ENCODE measurements at places on chromosomes 12 and 14.

GRCh38 chr12:22781339-22781738, 156.4 kb downstream of the ETNK1 start:
- DNase-seq = no peak

- DNase-seq = no peak
Measured at GRCh38 chr14:41404126-41404525, 202.6 kb upstream of the LRFN5 start.

DNA sequence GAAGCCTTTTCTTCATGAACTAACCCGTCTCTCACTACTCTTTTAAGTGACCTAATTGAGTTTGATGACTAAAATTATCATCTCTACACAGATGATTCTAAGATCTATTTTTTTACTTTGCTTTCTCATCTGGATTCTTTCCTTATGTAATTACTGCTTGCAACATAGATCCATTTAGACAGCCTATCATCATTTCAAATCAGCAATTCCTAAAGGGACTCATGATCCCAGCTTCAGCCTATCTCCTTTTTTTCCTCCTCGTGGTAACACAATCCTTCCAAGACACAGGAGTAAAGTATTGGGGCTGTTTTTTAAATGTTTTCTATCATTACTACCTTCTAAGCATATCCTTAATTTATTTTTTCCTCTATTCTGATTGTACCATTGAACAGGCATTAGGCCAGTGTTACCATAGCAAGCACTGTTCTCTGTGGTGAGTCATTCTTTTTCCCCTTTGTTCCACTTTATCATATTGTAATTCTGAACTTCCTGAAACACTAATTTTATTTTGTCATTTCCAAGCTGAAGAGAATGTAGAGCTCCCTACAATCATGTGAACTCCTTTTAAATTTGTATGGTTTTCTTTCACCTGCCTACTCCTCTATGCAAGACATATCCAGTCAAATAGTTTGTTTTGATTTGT, 190.4 kb upstream of the FAR2 start:
- no peak for DNase-seq

GRCh38 chr14:89504091-89504490, 87.1 kb upstream of the FOXN3 start:
- no peak for DNase-seq

- peak; percentile 3 for DNase-seq
Measured at GRCh38 chr12:8609061-8609570, 3.5 kb downstream of the AICDA start.

- DNase-seq = no peak
Measured at GRCh38 chr12:87233671-87234070, 795.5 kb downstream of the C12orf50 start.

DNA sequence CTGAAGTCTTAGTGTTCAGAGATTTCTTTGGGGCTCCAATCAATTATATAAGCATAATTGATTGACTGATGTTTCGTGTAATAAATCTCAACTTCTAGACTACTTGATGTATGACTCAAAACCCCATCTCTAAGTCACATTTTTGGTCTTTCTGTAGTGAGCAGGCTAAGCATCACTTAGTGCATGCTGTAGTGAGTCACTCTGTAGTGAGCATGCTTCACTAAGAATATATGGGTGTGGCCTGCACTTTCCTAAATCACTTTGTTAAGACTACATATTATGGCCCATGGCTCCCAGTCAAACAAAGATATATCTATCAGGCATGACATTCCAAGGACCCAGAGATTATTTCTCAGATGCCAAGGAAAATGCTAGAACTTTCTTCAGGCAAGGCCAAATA, 909.4 kb upstream of the LRFN5 start:
- no peak for DNase-seq

DNA sequence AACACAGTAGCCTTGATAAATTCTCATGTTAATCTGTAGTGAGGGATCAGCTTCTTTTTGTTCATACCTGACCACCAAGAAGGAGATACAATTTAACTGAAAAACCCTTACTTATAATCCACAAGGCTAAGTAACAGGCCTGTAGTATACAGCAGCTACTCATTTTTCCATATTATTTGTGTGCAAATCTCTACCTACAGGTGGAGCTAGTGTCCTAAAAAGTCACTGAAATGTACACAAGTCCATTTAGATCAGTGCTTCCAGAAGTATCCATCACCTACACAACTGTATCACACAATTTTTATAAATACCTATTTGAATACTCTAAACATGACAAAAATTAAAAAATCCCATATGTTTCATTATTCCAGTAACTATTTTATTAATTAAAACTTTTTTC, 173.2 kb downstream of the SLC35F4 start:
- DNase-seq = no peak

DNA sequence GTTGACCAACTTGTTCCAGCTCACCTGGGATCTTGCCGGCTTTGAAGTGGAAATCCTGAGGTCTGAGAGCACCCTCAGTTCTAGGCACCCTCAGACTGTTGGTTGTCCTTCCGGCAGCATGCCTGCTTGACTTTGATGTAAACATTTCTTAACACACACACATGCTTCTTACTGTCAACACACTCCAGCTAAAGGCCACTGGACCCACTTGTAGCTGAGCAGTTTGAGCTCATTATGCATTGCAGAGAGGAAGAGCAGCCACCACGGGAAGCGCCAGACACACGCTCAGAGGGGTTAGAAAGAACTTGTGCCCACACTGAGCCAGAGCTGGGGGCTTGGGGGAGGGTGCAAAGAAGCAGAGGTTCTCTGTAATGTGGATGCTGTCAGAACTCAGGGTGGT, 55.8 kb downstream of the TNFAIP2 start:
- no peak for DNase-seq

DNA sequence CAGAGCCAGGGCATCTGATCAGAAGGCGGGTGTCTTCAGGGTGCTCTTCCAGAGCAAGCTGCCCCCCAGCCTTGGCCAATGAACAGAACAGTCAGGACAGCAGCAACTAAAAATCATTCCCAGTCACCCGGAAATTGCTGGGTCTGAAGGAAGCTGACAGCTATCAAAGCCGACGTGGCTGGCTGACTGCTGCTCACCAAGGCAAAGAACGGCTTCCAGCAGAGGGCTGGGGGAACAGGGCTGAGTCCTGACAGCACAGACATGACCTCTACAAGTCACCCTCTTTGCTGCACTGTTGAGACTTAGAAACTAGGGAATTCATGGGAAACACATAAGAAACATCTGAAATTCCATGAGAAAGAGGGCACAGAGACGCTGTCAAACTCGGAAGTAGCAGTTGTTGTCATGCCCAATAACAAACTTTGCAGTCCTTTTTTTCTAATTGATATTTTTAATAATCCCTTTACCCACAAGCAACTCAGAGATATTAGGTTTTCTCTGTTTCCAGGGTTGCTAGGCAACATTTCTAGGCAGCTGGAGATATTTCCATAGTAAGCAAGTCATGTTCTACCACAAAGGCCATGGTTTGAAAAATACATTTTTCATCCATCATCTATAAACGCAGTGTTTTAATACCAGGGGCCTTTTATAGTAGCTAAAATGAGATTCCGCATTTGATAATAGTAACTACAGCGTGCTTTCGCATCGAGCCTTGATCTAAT, 365.2 kb downstream of the SEC23A start:
- no peak for DNase-seq

DNA sequence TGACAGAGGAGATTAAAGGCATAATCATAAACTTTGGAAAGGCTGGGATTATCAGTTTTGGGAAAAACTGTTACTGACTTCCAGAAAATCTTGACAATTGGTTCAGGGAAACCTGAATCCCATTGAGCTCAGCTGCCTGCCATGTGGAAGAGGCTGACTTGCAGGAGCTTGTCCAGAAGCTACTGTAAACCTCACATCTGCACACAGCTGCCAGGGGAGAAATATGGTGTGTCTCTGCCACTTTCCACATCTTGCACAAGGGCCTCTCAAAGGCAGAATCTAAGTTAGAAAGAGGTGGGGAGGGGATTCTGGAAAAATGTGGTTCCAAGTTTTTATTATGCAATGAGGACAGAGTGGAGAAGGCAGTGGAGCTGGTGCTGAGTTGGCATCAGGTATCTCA, 8.7 kb upstream of the BHLHE41 start:
- DNase-seq = no peak

- peak; percentile 17 for DNase-seq
Measured at GRCh38 chr14:92846162-92846897, 52.2 kb downstream of the GOLGA5 start.

DNA sequence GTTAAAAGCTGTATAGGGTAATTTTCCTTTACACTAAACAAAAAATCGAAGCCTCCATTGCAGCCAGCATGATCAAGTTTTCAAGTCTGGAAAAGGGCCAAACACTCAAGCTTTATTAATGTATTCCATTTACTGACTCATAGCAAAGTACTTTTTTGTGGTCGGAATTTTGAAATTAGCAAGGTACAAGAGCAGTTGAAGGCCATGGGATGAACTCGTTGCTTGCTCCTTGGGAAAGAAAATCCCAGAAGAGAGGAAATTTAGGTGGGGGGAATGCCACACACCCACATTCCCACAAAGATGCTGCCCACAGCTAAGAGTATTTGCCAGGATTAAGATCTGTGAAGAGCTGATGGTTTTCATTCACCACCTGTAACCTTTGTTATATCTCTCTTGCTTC, 333.7 kb downstream of the EGLN3 start:
- DNase-seq = no peak

- DNase-seq = no peak
Measured at GRCh38 chr14:72510566-72510965, 383.3 kb downstream of the DPF3 start.

- no peak for DNase-seq
Measured at GRCh38 chr14:97655169-97655948, 858.2 kb downstream of the VRK1 start.

- DNase-seq = no peak
Measured at GRCh38 chr14:32784405-32784804, 154.3 kb upstream of the NPAS3 start.

- DNase-seq = no peak
Measured at GRCh38 chr14:35284506-35284905, 7.7 kb upstream of the PSMA6 start.

DNA sequence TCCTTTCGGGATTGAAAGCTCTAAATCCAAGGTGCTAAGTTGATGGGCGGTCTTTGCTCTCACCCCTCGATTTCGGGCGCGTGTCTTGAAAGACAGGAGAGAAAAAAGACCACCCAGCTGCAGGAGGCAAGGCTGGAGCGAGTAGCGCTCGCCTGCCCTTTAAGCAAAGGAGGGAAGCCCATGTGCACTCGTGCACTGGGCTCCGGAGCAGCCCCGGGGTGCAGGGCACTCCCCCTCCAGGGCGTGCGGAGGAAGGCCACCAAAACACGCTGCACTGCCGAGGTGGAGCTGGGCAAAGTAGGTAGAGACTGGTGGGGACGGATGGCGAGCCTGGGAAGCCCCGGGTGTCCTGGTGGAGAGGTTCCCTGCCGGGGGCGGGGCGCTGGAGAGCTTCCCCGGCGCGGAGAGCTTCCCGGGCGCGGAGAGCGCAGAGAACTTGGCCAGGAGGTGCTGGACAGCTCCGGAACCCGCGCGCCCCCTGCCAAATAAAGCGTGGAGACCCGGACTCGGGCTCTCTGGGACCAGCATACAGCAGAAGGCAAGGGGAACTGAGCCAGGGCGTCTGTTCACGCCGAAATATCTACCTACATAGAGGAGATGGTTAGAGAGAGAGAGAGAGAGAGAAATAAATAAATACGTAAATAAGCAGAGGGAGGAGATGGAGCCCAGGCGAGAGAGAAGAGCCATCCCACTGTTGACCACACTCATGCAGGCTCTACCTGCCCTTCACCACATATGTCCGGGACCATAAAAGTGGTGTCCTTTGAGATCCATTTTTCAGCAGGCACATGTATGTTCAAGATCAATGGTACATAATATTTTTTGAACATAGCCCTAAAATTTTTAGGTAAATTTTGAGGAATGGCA, 662 bp upstream of the NELL2 start:
- DNase-seq = peak; percentile 24

DNA sequence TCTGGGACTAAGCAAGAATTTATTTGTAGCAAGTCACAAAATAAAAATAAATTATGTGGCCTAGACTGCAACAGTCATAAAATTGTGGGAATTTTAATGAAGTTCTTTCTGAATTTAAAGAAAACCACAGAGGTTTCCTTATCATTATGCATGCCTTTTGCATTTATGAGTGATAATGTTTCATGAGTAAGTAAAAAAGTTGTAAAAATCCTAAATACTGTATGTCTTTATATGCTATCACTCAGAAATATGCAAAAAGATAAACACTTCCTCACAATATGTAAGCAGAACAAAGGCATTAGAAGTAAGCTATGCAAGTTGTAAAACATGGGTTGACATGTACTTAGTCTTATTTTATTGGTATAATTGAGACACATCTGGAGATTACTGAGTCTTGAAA, 239.4 kb upstream of the PDE3A start:
- DNase-seq = no peak

GRCh38 chr12:20264608-20265114, 103.7 kb upstream of the PDE3A start:
- no peak for DNase-seq

DNA sequence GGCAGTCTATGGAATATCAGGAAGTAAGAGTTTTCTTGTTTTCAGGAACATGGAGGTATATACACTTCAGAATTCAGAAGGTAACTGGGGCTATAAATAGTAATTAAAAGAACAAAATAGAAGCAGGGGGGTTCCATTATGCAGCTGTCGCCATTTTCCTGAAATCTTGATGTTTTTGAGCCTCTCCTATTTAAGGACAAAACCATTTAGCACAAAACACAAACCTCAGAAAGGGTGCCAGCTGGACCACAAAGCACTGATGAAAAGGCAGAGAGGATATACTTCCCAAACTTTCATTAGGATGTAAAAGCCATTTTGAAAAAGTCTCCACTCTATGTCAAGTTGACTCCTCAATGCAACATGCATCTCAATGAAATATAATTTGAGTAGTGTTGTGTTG, 54.2 kb upstream of the OR5AU1 start:
- DNase-seq = no peak

DNA sequence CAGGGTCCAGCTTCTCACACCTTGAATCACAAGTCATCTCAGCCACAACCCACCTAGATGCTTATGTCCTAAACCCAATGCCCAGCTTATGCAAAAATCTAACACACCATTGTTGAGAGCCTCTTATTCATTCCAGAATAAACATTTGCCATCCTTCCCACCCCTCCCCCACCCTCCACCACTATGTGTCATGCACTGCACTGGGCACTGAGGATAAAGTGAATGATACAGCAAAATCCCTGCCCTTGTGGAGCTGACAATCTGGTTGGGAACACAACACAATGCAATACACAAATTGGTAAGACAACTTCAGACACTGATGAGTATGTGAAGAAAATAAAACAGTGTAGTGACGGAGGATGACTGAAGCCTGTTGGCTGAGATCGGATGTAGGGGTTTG, 1.4 kb upstream of the GLTP start:
- DNase-seq = no peak

GRCh38 chr14:51644217-51644933, 7.3 kb upstream of the FRMD6 start:
- DNase-seq = no peak

- DNase-seq = no peak
Measured at GRCh38 chr12:13062669-13063068, 18.5 kb downstream of the FAM234B start.
